Renal cortex interstitium (tissue), 15 donors: ENCODE measurements at places on chromosomes 7 and 10.

GRCh38 chr10:97277551-97277950 is 14.9 kb downstream of the ARHGAP19 start:
- DNase-seq, result no peak

DNA sequence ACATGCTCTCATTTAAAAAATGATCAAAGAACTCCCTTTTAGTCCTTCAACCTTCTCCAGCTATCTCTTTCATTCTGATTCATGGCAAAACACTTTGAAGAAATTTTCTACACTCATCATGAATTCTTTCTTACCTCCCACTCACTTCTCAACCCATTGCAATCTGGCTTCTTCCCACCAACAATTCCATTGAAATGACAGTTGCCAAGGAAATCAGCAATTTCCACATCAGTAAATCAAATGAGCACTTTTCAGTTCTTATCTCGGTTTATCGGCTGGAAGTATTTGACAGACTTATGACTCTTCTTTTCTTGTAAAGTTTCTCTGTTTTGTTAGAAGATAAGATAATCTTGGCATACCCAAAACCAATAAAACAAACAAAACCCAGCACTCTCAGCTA is 99.1 kb upstream of the CACNA2D1 start:
- DNase-seq, result no peak

GRCh38 chr10:59234194-59234593 is 57.8 kb downstream of the PHYHIPL start:
- DNase-seq, result no peak

GRCh38 chr10:1247598-1248261 is 191.5 kb downstream of the WDR37 start:
- DNase-seq, result no peak

DNA sequence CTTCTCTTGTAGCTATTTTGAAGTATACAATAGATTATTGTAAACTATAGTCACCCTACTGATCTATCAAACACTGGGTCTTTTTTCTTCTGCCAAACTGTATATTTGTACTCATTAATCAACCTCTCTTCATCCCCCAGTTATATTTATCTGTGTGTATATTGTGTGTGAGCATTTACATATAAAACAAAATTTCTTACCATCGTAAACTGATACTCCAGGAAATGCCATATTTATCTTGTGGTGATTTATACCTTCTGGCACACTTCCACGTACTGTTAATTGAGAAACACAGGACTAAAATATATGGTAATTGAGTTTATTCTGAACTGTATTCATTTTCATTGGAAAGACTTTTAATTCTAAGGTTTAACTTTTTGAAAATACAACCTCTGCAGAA is 18.9 kb downstream of the ANLN start:
- no peak for DNase-seq

DNA sequence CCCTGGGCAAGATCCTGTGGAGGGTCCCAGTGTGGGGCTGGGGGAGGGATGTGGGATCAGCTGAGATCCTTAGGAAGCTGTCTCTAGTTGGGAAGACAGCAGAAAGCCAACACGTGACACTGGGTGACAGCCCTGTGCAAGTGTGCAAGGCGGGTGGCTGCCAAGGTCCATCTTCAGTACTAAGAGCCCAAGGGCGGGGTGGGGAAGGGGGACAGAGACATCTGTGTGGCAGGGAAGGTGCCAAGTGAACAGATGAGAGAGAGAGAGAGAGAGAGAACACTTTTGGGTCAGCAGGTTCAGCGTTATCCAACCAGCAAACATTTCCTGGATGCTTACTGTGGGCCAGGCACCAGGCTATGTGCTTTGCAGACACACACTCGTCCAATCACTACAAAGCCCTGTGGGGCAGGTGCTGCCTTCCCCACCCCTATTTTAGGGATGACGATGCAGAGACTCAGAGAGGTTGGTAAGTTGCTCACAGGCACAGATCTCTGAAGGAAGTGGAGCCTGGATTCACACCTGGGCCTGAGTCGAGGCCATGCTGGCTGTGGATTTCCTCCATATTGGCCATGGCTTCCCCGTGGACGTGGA is 135.7 kb downstream of the GRK5 start:
- DNase-seq, result no peak

- no peak for DNase-seq
Measured at GRCh38 chr10:58107506-58107905, 160.2 kb downstream of the IPMK start.

- DNase-seq, result no peak
Measured at GRCh38 chr7:129657363-129657762, 45.8 kb downstream of the NRF1 start.

DNA sequence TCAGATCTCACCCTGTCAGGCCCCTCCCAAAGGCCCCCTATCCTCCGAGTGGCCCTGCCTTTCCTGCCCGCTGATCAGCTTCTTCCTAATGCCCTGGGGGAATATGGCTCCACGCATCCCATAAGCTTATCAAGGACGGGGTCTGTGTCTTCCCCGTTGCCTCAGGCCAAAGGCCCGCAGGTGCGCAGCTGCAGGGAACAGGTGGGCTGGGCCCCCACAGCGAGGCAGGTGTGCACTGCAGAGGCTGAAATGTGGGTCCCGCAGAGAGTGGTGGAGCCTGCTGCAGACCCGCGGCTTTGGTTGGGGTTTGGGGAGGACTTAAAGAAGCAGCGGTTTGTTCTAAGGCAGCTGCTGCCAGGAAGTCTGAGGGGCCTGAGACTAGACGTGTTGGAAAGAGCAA is 220.8 kb upstream of the TCERG1L start:
- no peak for DNase-seq

DNA sequence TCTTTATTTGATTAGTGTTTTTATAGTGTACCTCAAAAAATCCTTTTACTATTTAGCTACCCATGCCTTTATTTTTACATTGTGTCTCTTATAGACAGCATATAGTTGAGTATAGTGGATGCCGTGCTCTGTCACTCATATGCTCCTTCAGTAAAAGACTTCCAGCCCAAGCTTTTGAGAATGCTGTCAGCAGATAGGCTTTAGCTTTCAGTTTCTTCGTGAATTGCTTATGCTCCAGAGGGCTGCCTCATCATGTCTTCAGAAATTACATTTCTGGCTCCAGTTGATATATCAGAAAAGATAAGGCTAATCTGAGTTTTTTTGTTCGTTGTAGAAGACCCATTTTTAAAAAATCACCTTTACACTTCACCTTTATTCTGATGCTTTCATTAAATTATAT is 332.0 kb downstream of the NXPH1 start:
- DNase-seq, result no peak

DNA sequence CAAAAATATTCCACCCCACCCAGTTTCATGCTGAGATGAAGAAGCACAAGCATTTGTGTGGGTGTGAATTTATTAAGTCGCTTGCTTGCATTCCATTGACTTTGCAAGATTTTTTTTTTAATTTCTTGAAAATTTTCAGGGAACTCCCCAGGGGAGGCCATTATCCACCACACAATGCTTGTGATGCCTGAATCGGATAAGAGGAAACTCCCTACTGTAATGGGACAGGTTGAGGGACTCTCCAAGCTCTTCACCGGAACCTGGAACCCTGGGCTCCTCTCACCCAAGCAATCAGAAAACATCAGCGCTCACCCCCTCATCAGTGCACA is 153.6 kb upstream of the ZMIZ1 start:
- DNase-seq, result no peak

DNA sequence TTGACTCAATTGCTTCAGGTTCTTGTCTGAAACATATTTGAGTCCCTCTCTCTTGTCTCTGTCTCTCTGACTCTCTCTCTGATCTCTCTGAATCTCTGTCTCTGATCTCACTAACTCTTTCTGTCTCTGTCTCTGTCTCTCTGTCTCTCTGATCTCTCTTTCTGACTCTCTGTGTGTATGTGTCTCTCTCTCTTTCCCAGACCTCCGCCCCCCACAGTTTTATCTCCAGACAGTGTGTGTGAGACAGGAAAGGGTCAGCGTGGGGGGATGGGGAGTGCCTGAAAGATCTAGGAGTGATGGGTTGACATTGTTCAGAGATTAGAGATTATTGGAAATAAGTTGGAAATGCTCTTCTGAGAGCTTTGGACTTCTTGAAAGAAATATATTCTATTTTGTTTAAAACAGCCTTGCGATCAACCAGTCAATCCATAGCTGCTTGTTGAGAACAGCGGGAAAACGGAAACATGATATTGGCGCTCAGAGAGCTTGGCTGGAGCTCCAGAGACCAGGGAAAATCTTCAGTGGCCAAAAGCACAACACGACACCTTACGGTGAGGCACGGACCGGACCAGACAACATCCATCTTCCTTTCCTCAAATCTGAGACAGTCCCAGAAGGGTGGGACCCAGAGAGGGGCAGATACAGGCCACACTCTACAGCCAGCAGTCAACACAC is 35.5 kb downstream of the CALML3 start:
- no peak for DNase-seq

DNA sequence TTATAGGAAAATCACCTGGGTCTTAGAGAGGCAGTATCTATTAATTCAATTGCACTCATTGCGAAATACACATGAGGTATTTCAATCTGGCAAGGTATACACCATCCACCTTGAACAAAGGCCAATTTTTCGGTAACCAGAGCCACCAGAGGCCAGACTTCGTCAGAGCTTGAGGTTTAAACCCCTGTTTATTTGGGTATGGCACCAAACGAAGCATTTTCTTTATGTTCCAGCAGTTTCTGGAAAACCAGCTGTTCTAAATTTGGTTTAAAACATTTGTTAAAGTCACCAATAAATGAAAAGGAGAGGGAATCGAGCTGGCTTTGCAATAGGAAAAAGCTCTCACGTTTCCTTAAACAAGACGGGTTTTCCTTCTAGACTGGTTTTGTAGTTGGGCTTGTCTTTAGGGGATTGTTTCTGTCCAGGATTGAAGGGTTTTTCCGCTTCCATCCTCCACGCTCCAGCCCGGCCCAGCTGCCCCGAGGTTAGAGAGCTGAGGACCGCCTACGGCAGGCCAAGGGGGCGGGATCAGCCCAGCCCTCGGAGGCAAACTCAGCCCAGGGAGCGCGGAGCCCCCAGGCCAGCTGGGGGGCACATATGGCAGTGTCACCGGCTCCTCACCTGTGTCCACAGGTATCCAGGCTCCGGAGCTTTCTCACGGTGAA is 539.4 kb upstream of the MGMT start:
- no peak for DNase-seq

DNA sequence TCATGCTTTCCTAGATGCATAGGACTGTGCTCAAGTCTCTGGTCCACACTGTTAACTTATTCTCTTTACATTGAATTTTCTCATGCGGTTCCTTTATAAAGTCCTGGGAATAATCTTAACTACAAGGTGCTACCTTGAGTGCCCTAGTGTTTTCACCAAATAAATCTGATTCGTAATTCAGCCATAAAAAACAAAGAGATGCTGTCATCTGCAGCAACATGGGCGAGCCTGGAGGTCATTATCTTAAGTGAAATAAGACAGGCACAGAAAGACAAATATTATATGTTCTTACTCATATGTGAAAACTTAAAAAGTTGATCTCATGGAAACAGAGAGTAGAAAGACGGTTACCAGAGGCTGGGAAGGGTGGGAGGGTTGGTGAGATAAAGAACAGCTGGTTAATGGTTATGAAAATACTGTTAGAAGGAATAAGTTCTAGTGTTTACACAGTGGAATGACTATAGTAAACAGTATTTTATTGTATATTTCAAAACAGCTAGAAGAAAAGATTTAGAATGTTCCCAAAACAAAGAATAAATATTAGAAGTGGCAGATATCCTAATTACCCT is 38.3 kb downstream of the NT5C3A start:
- DNase-seq, result no peak

DNA sequence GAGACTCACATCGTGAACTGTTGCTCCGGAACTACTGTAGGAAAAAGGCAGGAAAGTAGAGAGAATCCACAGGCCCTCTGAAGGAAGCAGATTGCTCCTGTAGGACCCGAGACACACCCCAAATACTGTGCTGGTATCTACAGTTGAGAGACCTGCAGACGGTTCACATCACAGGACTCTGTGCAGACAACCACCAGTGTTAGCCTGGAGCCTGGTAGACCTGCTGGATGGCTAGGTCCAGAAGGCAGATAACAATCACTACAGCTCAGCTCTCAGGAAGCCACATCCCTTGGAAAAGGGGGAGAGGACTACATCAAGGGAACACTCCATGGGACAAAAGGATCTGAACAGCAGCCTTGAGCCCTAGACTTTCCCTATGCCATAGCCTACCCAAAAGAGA is 311.8 kb upstream of the PRKCQ start:
- no peak for DNase-seq

DNA sequence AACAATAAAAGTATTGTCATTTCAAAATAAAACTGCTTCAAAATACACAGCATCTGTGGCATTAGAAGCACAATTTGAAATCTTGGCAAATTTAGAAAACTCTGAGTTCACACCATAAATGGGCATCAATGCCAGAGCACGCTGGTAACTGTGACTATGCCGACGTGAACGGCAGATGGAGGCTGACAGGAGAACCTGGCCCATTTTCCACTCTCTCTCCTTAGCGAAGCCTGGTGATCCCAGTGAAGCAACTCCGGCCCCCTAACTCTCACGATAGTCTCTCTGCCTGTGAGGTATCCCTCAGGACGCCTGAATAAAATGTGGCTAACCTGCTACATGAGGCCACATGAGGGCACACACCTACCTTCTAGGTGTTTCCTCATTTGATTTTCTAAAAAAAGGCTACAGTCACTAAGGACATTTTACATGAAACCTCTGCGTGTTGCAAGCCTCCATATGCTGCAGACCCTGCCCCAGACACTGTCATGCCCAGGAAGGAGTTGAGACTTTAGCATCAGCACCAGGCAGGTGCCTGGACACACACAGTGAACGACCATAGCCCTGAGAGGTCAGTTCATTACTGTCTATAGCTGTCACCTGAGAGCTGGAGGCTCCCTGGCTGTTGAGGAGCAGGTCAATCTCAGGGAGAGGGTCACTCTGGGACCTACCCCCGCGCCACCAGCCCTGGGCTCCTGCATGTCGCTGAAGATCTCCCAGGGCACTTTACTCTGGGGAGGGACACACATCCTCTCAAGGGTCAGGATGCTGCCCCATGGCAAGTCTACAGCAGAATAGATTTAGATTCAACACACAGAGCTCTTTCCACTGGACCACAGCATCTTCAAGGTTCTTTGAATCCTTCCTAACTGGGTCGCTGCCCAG is 62.9 kb upstream of the CAMK2B start:
- DNase-seq, result no peak

DNA sequence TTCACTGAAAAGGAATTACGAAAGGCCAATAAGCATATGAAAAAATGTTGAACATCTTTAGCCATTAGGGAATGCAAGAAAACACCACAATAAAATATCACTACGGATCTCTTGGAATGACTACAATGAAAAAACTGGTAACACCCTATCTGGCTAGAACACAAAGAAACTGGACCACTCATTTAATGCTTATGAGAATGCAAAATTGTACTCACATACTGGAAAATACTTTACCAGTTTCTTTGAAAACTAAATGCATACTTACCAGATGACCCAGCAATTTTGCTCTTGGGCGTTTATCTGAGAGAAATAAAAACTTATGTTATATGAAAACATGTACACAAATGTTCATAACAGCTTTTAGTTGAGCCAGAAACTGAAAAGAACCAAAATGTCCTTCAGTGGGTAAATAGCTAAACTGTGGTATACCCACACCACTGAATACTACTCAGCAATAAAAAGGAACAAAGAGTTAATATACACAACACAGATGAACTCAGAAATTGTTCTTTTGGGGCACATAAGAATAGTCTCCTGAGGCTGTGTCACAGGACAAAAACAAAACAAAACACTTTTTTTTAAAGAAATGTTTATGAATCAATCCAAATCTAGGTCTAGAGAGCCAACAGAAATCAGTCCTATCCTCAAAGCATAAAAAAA is 23.5 kb downstream of the CNOT4 start:
- no peak for DNase-seq
